ENCODE measurements at places on chromosomes 2 and 18.

- no peak for DNase-seq
Observed at GRCh38 chr2:207264310-207264709, 98.6 kb upstream of the KLF7 start.

GRCh38 chr18:55430026-55430425, 158.0 kb downstream of the TCF4 start:
- no peak for DNase-seq

GRCh38 chr2:192151853-192152252, 42.9 kb downstream of the TMEFF2 start:
- peak; percentile 88 for DNase-seq

DNA sequence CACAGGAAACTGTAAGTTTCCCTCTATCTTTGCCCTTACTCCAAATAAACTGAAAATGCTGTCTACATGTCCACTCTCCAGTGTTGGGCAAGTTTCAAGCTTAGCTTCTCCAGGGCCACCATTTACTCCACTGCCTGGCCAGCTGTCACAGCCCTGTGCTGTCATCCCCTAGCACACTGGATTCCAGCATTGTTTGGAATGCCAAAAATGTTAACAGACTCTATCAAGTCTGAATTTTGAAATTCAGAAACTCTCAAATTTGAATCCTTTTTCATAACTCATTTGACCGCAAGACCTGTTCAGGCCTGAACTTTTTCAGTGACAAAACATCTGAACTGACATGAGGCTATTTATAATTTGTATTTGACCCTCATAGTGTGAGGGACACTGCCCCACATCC, 5.2 kb upstream of the ARHGAP28 start:
- DNase-seq = no peak

DNA sequence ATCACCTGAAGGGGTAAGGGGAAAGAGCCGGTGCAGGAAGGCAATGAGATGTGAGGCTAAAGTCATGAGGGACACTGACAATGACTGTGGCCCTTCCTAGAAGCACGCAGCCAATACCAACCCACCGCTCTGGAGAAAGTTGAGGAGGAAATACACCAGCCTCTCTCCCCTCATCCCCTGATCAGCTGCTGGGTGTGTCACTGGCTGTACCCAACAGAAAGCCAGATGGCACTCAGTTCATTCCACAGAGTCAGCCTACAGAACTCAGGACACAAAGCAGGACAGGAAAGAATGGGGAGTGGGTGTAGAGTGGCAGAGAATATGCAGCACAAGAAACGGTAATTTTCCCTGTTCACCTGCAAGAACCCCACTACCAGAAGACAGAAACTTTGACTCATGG, 29.7 kb downstream of the CCBE1 start:
- DNase-seq = no peak

GRCh38 chr2:237556773-237557632, 9.4 kb upstream of the PRLH start:
- DNase-seq = no peak

GRCh38 chr2:240561325-240561971, 1.3 kb downstream of the DUSP28 start:
- DNase-seq = peak; percentile 64

DNA sequence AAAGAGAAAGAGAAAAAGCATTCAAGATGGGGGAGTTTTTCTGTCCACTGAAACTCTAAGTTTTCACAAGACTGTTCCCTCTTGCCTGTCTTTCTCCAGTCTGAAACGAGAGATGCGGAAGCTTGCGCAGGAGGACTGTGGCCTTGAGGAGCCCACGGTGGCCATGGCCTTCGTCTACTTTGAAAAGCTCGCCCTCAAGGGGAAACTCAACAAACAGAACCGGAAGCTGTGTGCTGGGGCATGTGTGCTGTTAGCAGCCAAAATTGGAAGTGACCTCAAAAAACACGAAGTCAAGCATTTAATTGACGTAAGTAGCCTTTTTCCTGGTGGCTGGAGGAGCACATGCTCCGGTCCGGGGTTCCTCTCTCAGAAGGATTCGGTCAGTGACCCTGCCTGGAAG, 118.3 kb downstream of the CABLES1 start:
- DNase-seq = no peak

DNA sequence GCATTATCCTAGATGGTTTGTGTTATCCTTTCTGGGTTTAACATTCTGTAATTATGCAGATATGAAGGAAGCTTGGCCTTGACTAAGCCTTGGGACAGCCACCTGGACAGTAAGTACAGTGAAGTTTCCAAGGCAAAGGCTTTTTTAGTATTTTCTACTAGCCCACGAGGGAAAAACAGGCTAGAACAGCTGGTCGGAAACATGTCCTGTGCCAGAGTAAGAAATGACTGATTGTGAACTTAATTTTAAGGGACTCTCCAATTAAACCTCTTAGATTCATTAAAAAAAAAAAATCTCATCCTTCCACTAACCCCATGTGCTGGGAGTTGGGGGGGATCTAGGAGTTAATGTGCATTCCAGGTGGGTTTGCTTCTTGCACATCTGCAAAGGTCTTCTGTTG, 720.8 kb downstream of the SLC4A3 start:
- DNase-seq = no peak

- no peak for DNase-seq
Observed at GRCh38 chr2:127359520-127359919, 28.3 kb downstream of the MAP3K2 start.

GRCh38 chr2:157874348-157874747, 1.8 kb downstream of the ACVR1 start:
- DNase-seq = no peak

DNA sequence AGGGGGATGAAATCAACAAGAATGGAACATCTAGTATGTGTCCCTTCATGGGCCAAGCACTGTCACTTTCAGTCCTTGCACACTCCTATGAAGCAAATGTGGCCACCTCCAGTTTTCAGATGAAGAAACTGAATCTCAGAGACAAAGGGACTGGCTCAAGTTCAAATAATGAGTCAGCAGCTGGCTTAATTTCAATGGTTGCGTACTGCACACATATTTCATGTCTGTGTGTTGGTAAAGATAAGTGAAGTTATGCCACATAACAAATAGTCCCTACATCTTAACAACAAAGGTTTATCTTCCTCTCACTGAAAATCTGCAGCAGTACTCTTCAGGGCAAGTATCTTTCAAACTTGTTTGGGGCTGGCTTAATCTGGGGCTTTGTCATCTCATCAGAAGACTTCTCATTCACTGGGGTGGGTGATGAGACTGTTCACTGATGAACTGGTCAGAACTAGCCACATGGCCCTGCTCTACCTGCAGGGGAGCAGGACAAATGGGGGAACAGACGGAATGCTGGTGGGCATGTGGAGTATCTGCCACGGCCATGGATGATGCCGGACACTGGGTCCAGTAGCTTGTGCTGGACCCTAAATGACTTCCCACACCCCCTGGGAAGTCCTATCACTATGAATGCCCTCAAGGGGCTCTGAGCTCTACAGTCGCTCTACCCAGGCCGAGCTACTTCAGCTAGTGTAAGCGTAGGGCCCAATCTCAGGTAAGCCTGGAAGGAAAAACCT, 263.2 kb downstream of the CYP26B1 start:
- peak; percentile 78 for DNase-seq

GRCh38 chr2:229798446-229799155, 84.2 kb upstream of the DNER start:
- peak; percentile 24 for DNase-seq

DNA sequence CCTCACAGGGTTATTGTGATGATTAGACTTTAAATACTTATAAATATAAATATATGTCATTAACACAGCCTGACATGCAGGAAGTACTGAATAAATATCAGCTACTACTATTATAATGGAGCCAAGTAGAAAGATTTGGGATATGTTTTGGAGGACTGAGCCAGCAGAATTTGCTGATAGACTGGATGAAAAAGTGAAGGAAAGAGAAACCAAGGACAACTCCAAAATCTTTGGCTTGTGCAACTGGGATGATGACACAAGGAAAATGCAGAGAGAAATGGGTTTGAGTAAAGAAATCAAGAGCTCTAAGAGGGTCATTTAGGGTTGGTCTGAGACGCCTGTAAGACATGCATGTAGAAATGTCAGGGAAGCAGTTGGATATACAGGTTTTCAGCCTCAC, 15.6 kb downstream of the ADD2 start:
- no peak for DNase-seq

DNA sequence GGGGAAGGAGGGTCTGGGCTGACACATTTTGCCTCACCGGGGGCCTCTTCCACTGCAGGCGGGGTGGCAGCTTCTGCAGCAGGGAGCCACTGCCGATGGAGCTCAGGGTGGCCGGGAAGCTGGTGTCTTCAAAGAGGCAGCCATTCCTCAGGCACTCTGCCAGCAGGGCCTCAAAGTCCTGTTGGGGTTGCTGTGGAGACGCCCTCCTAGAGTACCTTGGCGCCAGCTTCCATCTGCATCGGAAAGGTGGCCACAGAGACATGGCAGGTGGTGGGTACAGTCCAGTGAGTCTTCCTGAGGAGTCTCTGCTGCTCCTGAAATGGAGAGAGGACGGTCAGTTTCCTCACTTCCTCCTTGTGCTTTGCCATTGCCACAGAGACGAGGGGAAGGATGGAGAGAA, 12.1 kb downstream of the CAPN14 start:
- DNase-seq = no peak

- no peak for DNase-seq
Observed at GRCh38 chr18:2610549-2610948, 39.2 kb downstream of the NDC80 start.

GRCh38 chr18:62521082-62521481, 1.7 kb upstream of the ZCCHC2 start:
- DNase-seq = no peak

DNA sequence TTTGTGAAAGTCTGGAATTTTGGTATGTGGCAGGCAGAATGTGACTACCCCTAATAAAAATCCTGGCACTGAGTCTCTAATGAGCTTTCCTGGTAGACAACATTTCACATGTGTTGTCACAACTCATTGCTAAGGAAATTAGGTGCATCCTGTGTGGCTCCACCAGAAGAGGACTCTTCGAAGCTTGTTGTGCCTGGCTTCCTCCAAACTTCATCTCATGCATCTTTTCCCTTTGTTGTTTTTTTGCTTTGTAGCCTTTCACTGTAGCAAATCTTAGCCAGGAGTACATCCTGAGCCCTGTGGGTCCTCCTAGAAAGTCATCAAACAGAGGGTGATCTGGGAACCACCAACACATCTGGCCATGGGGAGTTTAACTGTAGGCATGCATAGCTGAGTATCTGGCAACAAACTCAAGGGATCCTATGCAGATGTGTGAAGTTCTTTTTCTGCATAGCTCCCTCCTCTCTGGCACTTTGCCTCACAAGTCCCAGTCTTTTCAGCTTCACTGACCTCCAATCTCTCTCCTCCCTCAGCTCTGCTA, 42.1 kb upstream of the SERTAD2 start:
- peak; percentile 48 for DNase-seq

DNA sequence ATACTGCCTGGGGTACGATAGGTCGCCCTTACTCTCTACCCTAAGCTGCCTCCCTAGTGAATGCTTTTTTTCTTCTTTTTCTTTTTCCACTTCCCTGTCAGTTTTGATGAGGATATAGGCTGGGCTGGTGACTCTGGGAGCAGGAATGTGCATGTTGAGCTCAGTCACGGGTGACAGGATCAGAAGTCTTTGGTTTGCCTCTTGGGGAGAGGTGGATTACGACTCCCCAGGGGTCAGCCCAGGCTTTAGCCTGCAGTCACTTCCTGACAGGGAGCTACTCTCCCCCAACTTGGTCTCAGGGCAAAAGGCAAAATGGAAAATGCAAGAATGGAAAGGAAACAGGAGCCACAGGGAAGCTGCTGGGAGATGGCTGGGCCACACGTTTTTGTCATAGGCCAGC, 57.3 kb downstream of the THNSL2 start:
- peak; percentile 48 for DNase-seq

DNA sequence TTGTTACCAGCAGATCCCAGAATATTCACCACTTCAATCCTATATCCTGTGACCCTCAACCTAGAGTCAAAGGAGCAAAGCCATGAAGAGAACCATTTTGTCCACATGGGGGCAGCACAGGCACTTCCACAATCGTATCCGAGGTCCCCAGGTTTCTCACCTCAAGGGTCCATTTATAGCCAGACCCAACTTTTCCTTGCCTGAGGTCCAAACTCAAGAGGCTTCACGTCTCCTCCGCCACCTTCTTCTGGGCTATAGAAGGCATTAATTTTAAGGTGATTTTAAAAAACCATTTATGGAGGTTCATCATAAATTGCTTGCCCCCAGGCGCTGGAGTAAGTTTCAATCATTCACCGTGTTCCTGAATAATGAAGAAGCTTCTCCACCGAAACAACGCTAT, 111.6 kb upstream of the NABP1 start:
- peak; percentile 63 for DNase-seq

All from fibroblast of skin of right quadriceps (primary cell).